ENCODE measurements at places on chromosomes 12 and 14.
A peak's percentile ranks its signal among the peaks of the same experiment; 100 is the strongest.

DNA sequence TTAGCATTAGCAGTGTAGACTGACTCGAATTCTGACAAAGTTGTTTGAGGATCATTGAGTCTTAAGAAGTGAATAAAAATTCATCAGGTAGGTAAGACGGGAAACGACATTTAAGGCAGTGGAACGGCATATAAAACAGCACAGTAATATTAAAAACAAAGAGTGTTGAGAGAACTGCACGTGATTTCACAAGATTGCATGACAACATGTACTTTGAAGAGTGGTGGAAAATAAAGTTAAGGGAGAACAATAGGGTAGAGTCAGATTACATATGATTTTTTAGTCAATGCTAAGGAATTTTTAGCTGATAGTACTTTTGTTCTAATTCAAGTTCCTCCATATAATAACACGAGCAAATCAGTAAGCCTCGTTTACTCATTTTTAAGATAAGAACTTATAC, 115.4 kb downstream of the SOX5 start:
- no peak for DNase-seq

DNA sequence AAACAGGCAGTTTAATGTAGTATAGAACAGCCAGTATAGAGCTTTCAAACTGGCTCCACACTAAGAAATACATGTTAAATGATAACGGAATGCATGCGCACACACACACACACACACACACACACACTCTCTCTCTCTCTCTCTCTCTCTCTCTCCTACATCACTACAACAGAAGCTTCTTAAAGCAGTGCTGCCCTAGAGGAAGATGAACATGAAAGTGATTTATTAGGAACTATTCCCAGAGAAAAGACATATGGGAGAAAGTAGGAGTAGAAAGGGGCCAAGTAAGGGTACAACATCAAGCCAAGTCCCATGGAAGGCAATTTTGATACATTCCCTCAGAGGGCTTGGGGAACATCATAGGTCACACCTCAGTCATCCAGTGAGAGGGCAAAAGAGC, 16.4 kb upstream of the DHRS4 start:
- DNase-seq, result no peak

DNA sequence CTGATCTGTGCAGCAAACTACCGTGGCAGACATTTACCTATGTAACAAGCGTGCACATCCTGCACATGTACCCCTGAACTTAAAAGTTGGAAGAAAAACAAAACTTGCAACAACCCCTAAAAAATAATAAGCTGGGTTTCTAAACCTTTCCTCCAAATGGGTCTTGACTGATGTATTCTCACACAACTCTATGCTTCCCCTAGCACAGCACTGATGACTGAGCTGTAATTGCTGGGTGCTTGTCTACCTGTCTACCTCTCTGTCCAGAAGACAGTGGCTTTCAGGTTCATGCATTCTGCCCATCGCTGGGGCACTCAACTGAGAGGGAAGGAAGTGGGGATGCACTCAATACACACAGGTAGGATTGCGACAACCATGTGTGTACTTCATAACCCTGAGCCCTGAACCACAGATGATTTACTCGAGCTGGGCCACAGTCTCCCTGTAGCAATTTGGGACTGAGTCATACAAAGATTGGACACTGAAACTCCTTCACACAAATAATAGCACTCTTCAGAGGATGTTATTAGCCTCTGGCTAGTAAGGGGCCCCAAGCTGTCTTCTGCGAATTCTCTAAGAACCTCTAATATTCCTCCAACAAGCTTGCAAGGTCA, 44.8 kb upstream of the TMPO start:
- no peak for DNase-seq

DNA sequence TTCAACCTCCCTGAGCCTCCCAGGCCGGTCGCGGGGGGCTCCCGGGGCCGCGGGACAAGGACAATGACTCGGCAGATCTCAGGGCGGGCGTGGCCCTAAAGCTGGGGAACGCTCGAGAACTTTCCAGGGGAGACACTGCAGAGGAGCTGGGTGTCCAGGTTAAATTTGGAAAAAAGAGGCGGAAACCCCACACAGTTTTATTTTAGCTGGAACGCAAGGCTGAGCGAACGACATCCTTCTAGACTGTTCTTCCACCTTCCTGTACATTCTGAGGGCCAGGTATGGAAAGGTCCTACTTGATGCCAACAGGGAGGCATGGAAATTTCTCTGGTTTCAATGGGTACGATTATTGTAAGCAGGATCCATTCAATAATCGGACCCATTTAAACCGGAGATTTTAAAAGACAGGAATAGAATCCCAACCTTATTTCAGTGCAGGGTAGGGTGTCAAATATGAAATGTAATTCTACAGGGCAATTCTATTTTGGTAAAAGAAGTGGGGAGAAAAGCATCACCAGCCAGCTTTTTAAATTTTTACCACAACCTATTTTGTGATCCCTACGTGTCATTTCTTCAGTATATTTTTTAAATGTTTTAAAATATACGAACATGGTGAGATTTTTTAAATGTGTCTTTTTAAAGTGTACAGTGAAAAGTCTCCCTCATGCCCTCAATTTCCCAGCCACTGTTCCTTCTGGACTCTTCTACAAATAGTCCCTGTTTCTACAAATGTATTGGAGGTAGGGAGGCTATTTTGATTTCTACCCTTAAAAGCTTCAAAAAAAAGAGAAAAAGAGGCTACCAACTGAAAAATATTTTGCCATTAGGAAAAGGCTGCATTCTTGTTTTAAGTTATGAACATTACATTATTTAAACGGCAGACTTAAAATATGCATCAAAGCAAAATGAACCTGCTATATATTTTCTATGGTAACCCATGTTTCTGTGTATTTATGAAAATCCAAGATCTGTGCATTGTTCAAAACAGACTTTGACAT, 1.1 kb upstream of the UBC start:
- no peak for DNase-seq

DNA sequence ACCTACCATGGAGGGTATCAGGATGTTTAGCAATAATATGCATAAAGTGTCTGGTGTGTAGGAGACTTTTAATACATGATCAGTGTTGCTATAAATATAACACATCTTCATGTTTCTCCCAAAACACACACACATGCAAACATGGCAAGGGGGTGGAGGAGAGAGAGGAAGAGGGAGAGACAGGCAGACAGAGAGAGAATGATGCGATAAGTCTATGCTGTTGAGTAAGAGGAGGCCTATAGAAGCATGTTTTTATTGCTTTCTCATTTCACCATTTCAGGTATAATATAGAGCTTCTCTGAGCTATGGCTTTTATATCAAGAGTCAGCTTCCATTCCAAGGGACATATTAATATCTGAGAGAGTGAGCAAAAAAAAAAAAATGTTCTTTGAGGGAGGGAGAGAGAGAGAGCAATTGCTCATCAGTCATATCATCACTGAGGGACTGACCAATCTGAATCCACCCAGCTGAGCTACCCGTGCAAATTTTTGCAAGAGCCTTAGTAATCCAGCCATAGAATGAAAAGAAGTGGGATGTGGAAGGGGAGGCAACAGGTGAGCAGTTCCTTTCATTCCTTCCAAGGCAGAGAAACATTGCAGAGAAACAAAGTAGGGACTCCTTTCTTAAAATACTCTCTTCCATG, 54.8 kb upstream of the RASSF8 start:
- no peak for DNase-seq

- DNase-seq, result no peak
These were observed 41.0 kb downstream of the USP15 start for GRCh38 chr12:62301080-62301798.

- no peak for DNase-seq
These were observed 23.8 kb upstream of the GPR132 start for GRCh38 chr14:105088812-105089745.

DNA sequence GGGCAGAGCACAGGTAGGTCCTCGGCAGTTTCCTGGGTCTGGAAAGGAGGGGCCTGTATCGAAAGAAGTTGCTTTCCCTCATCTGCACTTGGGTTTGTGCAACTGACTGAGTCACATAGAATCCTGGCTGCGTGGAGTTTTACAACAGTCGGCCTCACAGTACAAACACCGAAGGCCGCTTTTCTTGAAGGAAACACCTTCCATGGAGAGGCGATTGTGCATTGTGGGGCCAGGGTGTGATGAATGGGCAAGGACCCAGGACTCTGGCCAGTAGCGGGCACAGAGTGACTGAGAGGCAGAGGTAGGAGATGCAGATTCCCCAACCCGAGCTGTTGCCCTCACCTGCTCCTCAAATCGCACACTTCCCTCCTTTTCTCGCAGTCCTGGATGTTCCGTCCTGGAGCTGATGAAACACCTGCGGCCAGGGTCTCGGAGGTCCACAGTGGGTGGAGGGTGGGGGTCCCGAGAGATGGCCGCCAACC, 7.7 kb downstream of the CCND2 start:
- no peak for DNase-seq

DNA sequence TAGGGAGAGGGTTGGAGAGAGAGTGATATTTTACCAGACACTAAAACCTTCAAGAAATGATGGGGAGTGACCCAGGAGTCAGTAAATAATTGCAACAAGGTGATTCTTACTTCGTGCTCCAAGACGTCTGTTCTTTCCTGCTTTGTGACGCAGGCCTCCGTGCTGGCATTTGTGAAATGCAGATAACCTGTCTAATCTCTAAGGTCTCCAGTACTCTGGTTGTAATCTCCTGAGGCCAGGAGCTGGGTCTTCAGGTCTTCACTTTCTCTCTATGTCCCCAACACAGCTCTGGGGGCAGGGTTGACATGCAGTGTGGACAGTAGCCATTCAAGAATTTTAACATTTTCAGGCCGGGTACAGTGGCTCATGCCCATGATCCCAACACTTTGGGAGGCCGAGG, 53.1 kb downstream of the CD9 start:
- DNase-seq, result no peak

- DNase-seq, result peak; percentile 84
These were observed 154.1 kb upstream of the FKBP4 start for GRCh38 chr12:2640709-2641108.

- DNase-seq, result no peak
These were observed 3.5 kb downstream of the ZBTB25 start for GRCh38 chr14:64500088-64500487.

- no peak for DNase-seq
These were observed 36.8 kb downstream of the YARS2 start for GRCh38 chr12:32718926-32719325.

- DNase-seq, result no peak
These were observed 109.3 kb upstream of the IFNG-AS1 start for GRCh38 chr12:67879937-67880336.

- no peak for DNase-seq
These were observed 38.8 kb downstream of the ATG14 start for GRCh38 chr14:55372825-55373224.

- no peak for DNase-seq
These were observed 901.8 kb downstream of the VRK1 start for GRCh38 chr14:97699026-97699425.

GRCh38 chr12:109737126-109737525, 23.5 kb downstream of the FAM222A start:
- DNase-seq, result no peak

DNA sequence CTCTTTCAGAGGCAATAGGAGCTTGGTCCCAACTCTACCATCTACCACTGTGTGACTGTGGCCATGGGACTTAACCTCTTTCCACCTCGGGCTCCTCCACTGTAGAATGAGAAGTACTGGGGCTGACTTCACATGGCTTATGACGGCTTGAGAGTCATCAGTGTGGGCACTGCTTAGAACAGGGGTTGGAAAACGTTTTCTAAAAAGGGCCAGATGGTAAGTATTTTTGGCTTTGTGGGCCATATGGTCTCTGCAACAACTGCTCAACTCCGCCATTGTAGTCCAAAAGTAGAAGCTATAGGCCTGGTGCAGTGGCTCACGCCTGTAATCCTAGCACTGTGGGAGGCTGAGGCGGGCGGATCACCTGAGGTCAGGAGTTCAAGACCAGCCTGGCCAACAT, 69.2 kb upstream of the LTA4H start:
- DNase-seq, result no peak

DNA sequence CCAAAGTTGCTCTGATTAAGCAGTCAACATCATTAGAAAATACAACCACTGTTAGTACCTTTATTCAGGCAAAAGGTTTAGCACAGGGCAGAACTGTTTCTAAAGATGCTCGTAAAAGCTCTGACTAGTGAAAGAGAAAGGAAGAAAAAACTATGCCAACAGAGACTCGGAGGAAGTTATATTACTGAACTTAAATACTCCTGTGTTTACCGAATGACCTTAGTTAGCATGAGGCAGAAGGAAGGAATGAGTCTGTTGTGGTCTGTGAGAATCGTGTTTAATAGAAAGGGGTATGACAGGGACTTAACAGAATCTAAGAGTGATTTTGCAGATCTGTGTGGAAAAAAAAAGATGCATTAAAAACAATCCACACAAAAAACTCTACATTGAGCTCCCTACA, 84.1 kb upstream of the OVCH1 start:
- no peak for DNase-seq

- no peak for DNase-seq
These were observed 3.9 kb downstream of the TAOK3 start for GRCh38 chr12:118368821-118369220.

DNA sequence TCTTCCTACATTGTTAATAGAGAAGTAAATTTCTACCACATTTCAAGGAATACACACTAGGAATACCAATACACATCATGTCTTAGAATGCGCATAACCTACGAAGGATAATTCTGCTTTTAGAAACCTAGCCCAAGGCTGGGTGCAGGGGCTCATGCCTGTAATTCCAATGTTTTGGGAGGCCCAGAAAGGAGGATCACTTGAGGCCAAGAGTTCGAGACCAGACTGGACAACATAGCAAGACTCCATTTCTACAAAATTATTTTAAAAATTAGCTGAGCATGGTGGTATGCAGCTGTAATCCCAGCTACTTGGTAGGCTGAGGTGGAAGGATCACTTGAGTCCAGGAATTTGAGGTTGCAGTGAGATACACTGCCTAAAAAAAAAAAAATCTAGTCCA, 206.9 kb downstream of the SOX5 start:
- DNase-seq, result no peak

DNA sequence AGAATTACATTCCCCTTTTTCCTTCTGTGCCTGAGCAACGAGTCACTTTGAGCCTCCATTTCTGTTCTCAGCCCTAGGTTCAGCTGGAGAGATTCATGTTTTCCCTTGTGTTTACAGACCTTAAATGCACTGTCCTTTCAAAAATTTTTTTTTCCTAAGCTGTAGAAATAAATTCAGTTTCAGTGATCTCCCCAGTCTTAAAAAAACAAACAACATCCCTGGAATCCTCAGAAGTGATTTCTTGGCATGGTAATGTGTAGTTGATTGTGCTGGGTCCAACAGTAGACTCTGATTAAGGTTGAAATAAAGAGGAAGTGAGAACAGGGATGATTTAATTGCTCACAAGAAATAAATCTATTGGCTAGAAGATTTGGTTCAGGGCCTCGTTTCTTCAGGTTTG, 89.3 kb downstream of the NTN4 start:
- DNase-seq, result no peak
